ENCODE measurements at places on chromosomes 16 and 17.

DNA sequence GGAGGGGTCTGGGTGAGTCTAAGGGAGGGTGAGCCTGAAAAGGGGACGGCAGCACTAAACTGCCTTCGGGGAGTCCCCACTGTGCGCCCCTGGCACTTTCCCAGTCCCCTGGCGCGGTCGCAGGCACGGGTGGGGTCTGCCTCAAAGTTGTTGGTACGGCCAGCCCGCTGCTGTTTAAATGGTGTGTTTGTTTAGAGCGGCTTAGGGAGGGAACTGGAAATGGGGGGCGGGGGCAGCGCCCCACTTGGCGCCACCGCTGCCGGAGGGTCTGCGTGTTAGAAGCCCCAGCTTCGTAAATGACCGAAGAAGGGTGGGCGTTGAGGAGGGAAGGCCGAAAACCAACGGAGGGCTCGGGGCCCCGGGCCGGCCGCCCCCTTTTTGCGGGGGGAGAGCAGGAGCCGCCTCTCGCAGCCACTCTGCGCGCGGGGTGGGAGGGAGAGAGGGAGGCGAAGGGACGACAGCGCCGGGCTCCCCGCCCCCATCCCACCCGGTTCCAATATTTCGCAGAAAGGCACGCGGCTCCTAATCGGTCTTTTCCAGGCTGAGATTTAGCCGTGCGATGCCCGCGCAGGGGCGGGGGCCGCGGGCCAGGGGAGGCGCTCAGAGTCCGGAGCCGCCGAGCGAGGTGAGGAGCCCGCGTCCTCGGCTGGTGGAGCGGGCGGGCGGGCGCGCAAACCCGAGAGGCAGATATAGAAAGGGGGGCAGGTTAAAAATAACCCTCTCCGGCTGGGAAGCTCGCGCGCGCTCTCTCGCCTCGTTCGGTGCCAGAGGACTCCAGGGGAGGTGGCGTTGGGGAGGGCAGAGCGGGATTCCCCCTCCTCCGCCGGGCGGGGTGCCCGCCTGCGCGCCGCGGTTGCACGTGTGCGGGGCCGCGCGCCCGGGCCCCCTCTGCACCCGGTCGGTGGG lies 54.9 kb downstream of the SREBF1 start:
- H3K36me3 ChIP-seq, result no peaks in the 10 kb centered on the region
- no peak overlapping the region for H3K27ac ChIP-seq
- peaks cover 22% of the 10 kb centered on the region for H3K4me1 ChIP-seq
- peak; percentile 31 for DNase-seq
- H3K27me3 ChIP-seq, result peaks cover 10% of the 10 kb centered on the region

DNA sequence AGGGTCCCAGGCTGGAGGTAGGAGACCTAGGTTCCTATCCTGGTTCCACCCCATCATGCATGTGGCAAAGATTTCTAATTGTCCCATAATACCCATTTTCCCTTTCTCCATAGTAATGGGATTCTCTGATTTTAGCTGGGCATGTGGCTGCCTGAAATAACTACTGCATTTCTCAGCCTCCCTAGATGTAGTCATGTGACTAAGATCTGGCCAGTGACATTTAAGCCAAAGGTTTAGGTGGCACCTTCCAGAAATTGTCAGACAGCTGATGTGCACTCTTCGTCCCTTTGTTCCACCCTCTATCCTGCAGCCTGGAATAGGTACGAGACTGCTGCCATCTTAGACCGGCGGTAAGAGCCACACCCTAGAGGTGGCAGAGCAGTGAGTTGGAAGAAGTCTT lies 8.2 kb downstream of the NXPH3 start:
- H3K36me3 ChIP-seq, result no peaks in the 10 kb centered on the region
- no peak overlapping the region for H3K27ac ChIP-seq
- no peaks in the 10 kb centered on the region for H3K4me1 ChIP-seq

DNA sequence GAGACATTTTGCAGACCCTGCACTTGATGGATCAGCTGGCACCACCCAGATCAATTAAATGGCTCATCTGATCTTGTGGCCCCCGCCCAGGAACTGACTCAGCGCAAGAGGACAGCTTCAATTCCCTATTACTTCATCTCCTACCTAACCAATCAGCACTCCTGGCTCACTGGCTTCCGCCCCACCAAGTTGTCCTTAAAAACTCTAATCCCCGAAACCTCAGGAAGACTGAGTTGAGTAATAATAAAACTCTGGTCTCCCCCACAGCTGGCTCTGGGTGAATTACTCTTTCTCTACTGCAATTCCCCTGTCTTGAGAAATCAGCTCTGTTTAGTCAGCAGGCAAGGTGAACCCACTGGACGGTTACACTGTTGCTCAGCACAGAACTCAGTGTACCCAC lies 23.6 kb downstream of the SPPL2C start:
- H3K4me3 ChIP-seq, result no peak overlapping the region
- H3K4me1 ChIP-seq, result peaks cover 9% of the 10 kb centered on the region
- no peak for DNase-seq
- peaks cover 12% of the 10 kb centered on the region for H3K27me3 ChIP-seq
- no peaks in the 10 kb centered on the region for H3K36me3 ChIP-seq
- no peak overlapping the region for H3K27ac ChIP-seq

DNA sequence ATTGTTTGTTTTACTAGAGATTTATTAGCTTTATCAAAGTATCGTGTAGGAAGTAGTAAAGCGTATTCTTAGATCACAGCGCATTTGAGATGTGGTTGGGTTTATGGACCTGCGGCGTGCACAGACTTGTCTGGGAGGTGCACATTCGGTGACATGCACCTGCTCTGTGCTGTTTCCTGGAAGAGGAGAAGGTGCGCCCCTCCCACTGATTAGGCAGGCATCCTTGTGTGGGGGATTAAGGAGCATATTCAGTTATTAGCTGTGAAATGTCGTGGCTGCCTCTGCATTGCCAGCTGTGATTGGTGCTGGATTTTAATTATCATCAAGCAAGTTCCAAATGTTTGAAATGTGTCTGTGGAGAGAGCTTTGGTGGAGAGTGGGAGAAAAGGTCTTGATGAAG lies 903.8 kb upstream of the RBFOX1 start:
- no peaks in the 10 kb centered on the region for H3K27me3 ChIP-seq
- no peak overlapping the region for H3K4me3 ChIP-seq
- no peak for DNase-seq
- H3K4me1 ChIP-seq, result no peaks in the 10 kb centered on the region
- H3K27ac ChIP-seq, result no peak overlapping the region
- H3K36me3 ChIP-seq, result no peaks in the 10 kb centered on the region

GRCh38 chr16:56728980-56729734 lies 772 bp upstream of the NUP93 start:
- no peak for DNase-seq
- peak overlapping the region; percentile 86 for H3K27ac ChIP-seq
- H3K4me1 ChIP-seq, result peaks cover 15% of the 10 kb centered on the region
- H3K36me3 ChIP-seq, result no peaks in the 10 kb centered on the region
